OCI-M1 (cell line): ENCODE measurements at places on chromosomes 13 and 19.

DNA sequence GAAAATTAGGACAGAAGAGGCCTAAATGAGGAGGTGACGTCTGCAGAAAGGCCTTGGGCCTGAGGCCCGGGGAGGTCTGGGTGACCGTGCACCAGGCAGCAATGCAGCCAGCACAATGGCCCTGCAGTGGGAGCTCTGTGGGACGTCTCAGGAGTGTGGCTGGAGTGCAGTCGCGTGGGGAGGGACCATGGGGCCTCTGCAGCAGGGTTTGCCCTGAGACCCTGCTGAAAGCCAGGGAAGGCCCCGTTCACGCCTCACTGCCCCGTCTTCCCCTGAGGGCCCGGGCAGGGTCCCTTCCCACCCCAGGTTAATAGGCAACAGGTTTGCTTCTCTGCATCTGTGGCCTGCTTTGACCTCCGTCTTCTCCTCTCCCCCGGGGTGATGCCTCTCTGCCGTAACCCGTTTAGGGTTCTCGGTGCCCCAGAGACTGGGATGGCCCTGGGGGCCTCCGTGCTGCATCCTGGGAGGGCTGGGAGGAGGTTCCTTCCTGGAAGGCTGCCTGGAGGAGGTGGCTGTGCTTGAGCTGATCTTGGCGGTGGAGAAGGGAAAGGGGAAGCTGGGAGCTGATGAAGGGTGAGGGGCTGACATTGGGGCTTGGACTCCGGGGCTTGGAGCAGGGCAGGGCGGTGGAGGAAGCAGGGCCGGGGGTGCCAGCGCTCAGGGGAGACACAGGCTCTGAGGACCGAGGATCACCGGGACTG is 9.7 kb downstream of the PALM start:
- DNase-seq, result no peak

DNA sequence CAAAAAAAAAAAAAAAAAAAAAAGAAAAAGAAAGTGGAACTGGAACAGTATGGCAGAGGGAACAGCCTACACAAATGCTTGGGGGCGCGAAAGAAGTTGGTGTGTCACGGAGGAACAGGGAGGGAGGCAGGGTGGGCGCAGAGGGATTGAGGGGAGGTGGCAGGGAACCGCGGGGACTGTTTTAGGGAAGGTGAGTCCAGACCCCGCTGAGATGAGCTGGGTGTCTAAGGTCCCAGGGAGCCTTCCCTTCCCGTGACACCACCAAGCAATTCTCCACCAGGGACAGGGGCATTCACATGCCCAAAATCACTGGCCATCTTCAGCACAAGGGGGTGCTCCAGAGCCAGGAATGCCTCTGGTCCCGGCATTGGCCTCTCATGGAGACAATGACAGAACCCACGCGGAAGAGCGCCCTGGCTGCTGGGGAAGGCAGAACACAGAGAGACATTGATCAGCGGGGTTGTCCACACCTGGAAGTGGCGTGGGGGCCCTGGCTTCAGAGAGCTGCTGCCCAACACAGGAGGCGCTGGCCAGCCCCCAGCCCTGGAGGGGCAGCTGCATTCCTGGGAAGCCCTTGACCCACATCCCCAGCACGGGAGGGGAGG is 6.9 kb downstream of the PEAK3 start:
- peak; percentile 75 for DNase-seq

DNA sequence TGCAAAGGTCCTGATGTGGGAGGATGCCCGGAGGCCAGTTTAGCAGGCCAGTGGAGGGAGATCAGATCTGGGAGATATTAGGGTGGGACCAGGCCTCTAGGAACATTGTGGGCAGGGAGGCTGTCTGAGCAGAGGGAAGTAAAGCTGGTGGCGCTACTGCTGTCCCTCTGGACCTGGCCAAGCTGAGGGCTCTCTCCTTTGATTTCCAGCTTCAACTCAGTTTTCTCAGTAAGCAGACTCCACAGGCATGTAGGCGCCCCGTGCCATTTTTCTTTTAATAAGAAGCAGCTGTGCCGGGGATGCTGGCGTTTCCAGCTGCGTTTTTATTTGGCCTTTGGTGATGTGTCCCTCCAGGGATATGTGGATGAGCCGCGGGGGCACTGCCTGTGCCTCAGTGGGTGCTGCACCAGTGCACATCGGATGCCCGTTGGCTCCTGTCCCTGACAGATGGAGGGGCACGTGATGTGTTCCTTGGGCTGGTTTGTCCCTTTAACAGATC is 6.7 kb downstream of the DNM2 start:
- no peak for DNase-seq

- DNase-seq, result no peak
These were observed 506 bp upstream of the GAS6 start for GRCh38 chr13:113864273-113864890.

GRCh38 chr13:63117710-63118109 is 1702.1 kb upstream of the PCDH20 start:
- DNase-seq, result no peak

GRCh38 chr13:66528180-66528579 is 702.0 kb downstream of the PCDH9 start:
- DNase-seq, result no peak

DNA sequence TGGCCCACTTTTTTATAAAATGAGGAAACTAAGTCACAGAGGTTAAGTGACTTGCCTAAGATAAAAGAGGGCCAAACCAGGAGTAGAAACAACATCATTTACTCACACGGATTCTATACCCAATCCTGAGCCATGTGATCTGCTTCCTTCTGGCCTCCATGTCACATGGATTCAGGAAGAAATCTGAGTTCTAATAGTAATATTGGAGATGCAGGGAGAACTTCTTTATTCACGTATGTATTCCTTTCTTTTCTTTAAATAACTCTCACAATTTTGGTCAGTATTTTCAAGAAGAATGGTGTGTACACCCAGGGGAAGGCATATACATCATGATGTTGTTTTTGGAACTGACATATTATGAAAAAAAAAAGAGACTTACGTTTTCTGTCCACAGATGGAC is 1.8 kb downstream of the POSTN start:
- DNase-seq, result no peak

DNA sequence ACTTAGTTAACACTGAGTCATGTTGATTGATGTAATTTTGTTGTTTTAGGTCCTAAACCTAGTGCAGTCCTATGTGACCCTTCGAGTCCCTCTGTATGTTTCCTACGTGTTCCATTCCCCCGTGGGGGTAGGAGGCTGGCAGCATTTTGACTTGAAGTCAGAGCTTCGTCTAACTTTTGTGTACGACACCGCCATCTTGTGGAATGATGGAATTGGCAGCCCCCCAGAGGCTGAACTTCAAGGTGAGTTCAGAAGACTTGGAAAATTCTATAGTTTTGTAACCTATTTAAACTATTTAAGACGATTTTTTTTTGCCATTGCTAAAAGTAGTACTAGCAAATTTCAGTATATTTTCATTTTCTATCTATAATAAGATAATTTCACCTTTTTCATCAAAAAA is 117.9 kb downstream of the STOML3 start:
- DNase-seq, result peak; percentile 88

DNA sequence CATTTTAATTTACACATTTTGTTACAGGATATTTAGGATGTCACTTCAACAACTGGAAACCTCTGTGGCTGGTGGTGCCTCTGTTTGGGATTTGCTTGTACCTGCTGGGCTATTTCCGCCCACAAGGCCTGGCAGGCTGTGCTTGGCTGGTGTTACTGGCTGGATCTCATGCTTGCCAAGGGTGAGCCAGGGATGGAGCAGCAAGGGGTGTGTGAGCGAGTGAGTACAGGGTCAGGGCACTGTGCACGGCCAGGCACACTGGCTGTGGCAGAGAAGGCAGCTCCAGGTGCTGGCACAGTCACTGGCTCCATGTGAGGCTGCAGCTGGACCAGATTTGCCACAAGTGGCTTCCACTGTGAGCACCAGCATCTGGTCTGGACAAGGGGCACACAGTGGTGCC is 1254.8 kb downstream of the SLITRK5 start:
- no peak for DNase-seq

DNA sequence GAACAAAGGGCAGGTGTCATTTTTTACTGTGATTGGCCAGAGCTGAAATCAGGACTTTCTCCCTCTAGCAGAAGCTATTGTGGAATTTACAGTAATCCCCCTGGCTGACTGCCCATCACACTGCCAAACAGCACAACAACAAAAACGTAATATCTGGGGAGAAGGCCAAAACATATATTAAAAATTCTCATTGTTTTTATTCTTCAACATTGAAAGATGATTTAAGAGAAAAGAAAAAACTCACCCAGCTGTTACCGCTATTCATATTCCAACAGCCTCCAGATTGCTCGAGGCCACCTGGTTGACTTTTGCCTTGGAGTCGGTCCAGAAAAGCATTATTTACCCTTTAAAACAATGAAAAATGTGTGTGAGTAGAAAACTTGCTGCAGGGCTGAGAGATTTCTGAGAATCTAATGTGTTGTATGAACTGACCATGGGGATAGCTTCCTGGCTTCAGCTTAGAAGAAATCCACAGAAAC is 97.2 kb downstream of the EPSTI1 start:
- no peak for DNase-seq

- no peak for DNase-seq
These were observed 125.0 kb downstream of the VWA8 start for GRCh38 chr13:41835871-41836270.

DNA sequence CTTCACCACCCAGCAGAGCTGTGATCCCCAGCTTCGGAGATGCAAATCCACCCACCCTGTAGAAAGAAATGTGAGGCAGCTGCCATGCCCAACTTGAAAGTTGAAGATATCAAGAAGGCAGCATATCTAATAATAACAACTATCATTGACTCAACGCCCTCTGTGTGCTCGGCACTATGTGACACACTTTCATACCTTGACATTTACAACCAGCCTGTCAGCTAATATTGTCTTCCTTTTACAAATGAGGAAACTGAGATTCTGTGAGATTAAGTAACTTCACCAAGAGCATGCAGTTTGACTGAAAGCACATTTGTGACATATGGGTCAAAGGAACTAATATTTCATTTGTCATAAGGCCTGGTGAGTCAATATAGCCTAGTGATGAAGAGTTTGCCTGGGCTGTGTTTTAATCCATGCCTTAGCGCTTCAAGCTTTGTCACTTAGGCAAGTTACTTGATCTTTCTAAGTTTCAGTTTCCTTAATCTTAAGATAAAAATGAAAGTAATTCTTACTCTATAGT is 137.0 kb downstream of the FLT1 start:
- peak; percentile 0 for DNase-seq

DNA sequence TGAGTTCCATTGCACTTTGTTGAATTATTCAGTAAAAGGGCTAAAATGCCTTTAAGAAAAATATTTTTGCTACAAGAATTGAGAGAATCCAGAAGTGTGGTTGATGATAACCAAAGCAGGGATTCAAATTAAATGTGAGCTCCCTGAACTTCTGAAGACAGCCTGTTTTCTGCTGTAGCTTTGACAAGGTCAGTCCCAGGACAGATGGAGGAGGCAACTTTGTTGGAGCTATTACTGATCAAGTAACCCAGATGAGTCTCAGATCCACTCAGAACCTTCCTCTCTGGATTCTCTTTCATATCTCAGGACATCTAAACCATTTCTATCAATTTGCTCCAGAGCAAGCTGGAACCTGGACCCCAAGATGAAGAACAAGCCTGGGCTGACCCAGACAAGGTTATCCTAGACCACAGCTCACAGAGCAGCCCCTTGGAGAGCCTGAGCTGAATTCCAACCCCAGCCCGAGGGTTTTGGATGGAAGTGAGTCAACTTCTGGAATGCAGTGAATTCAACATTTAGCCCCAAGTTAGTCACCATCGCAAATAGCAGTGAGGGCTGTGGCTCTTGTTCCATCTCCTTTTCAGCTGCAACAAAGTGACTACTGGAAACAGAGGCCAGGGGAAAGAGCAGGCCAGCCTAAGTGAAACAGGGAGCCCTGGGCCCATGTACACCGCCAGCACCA is 137.8 kb upstream of the TSC22D1 start:
- no peak for DNase-seq
